ENCODE measurements at places on chromosomes 11 and 22.
A peak's percentile ranks its signal among the peaks of the same experiment; 100 is the strongest.

DNA sequence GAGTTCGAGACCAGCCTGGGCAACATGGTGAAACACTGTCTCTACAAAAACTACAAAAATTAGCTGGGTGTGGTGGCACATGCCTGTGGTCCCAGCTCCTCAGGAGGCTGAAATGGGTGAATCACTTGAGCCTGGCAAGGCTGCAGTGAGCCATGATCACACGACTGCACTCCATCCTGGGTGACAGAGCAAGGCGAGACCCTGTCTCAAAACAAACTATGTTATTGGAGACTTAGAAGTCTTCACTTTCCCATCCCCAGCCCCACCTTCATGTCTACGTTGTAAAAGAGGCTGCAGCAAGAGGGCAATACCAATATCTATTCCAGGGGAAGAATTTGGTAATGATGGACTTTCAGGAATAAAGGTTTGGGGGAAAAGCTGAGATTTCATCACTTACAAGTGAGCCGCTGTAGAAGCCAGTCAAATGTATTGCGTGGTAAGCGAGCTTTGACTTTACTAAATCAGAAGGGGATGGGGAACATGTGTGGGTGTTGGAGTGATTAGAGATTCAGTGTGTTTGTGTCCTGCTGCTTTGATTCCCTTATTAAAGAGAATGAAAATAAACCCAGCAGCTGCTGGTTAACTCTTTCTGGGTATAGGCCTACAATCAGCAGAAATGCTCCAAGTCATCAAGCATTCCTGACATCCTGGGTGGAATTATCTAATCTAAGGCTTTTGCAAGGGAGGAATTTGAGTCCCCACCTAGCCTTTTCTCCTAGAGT is 53.7 kb downstream of the UBASH3B start:
- DNase-seq, result no peak

DNA sequence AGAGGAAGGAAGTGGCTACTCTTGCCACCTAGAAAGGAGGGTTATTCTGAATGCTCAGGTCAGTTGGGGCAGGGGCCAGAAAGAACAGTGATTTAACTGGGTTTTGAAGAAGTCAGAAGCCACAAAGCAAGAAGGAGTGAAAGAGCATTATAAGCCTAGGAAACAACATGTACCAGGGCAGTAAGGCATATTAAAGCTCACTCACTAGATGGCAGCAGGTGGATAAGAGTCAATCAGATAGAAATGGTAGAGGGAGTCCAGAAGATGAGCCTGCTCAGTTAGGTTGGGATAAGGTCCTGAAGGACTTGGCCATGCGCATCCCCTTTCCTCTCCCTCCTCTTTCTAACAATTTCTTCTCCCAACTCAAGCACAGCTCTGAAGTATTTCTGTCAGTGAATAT is 22.0 kb upstream of the PATE1 start:
- peak; percentile 34 for DNase-seq

DNA sequence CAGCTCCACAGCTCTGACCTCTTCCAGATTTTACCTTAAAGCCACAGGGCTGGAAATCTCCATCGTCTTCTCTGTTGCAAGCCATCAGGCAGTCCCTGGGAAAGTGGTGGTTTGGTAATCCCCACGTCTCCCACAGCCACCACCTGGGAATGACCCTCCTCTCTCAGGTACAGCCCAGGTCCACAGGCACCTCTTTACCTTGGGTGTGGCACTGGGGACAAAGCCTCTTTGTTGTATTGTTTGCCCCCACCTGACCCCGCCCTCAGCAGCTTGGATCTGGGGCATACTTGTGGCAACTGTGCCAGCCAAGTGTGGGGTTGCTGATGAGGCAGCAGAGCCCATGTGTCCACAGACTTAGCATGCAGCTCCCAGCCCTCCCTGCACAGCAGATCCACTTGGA is 77.6 kb downstream of the LRRC32 start:
- no peak for DNase-seq

- no peak for DNase-seq
Observed at GRCh38 chr11:119229288-119229672, 23.1 kb downstream of the CBL start.

DNA sequence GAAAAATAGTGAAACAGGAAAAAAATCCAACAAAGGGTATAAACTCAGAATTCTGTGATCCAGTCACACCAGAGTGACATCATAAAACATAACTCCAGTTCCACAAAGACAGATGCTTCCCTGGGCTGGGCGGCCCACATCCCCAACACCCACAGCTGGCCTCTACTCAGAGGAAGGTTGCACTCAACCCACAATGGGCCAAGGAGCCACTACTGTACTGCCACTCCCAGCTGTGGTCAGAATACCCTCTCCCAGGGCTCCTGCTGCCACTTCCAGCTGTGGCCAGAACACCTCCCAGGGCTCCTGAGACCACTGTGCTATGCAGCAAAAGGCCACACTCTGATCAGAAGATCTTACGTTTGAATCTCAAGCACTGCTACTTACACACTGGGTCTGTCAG is 18.3 kb downstream of the SMCO4 start:
- no peak for DNase-seq

DNA sequence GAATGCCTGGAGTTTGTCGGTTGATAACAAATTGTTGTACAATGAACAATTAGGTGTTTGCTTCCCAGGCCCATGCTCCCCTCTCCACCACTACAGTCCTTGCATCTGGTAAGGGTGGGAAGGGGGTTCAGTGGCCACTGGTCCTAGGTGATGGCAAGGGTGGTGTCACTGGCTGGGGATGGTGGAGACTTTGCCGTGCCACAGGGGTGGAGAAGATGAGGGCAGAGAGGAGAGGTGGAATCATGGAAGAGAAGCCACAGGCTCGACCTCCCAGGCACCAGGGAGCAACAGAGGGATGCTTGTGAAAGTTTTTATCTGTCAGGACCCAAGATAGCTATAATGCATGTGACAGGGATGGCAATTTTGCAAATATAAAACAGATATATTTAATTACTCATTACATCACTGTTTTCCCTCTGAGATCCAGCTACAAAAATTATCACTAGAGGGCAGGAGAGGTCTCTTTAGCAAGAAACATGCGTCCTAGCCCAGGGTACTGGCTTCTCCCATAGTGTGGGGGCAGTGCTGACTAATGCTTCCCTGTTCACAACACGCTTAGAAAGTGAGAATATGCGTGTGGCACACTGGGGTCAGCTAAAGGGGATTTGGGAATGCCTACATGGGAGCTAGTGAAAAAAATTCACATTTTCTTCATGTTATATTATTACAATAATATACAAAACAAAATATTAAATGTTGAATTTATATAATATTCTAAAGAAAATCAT is 49.0 kb upstream of the AMPD3 start:
- DNase-seq, result peak; percentile 88

DNA sequence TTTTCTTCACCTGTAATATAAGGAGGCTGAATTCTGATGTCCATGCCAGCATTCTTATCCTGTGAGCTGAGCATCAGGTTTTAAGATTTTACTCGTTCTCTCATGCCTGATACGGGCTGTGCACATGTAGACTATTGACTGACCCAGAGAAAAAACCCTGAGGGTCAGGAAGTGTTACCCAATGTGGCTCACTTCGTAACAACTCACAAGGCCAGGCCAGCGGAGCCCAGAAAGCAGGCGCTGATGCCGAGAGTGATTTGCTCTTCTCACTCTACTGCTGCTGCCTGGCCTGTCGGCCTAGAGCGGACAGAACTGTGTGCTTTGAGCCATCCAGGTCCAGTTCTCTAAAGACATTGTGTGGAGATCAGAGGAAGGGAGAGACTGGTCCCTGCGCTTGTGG is 10.8 kb downstream of the THYN1 start:
- DNase-seq, result no peak

Data from neural progenitor cell (in vitro differentiated cells).